ENCODE measurements at places on chromosomes 13 and 19. TPM values are rescaled to one million over a fixed set of nuclear protein-coding genes. Genes with fewer than 3 reads are reported as not detected.

DNA sequence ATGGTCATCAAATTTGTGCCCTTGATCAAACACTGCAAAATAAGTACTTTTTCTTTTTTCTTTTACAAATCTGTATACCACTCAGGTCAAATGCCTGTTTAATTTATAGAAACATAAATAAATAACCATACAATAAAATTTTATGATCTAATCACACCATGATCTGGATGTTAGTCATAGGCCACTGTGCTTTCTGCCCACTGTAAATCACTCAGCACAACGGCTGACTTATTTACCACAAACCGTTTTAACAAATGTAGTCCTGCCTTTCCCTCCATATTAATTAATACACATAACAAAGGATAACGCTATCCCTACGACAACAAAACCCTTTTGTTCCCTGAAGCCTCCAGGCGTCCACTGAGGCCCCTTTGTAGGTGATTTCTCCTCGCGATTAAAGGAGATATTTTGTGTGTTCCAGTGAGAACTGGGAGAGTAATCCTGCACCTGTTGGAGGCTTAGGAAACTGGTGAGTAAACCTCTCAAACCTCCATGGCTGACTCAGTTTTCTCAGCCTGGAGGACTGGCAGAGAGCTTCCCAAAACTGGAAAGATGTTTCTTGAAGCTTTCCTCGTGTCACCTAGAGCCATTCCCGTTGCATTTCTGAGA lies 477.1 kb upstream of the SGCG start:
- DNase-seq: peak; percentile 4

GRCh38 chr13:64767054-64767453 lies 2463.1 kb downstream of the PCDH9 start:
- DNase-seq: no peak

- no peak for DNase-seq
These were observed 7.8 kb upstream of the C19orf84 start for GRCh38 chr19:51398096-51398704.

DNA sequence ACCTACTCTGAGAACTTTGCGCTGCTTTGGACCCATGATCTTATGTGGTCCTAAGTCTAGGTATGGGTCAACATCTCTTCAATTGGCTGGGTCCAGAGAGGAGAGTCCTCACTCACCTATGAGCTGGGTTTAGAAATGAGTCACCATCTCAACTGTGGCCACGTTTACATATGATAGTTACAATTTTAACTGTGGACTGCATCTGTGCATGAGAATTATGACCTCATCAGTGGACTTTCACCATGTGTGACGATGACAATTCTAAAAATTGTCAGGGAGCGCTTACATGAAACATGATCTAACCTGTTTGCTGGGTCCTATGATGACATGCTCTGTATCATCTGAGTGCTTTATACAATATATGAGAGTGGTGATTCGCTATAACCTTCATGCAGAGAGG lies 12.7 kb upstream of the ZNF724 start:
- peak; percentile 9 for DNase-seq

GRCh38 chr13:64248371-64249065 lies 2832.9 kb upstream of the PCDH20 start:
- no peak for DNase-seq

Gene SMG9
- total RNA-seq: 27.7 TPM

Gene ZNF749
- 13.9 TPM for total RNA-seq

Gene ANGPTL8
- total RNA-seq: not detected
